Femur (tissue), 1 donor: ENCODE measurements at places on chromosomes 6 and 20.

- no peak for DNase-seq
Observed at GRCh38 chr6:15416932-15417509, 171.2 kb downstream of the JARID2 start.

DNA sequence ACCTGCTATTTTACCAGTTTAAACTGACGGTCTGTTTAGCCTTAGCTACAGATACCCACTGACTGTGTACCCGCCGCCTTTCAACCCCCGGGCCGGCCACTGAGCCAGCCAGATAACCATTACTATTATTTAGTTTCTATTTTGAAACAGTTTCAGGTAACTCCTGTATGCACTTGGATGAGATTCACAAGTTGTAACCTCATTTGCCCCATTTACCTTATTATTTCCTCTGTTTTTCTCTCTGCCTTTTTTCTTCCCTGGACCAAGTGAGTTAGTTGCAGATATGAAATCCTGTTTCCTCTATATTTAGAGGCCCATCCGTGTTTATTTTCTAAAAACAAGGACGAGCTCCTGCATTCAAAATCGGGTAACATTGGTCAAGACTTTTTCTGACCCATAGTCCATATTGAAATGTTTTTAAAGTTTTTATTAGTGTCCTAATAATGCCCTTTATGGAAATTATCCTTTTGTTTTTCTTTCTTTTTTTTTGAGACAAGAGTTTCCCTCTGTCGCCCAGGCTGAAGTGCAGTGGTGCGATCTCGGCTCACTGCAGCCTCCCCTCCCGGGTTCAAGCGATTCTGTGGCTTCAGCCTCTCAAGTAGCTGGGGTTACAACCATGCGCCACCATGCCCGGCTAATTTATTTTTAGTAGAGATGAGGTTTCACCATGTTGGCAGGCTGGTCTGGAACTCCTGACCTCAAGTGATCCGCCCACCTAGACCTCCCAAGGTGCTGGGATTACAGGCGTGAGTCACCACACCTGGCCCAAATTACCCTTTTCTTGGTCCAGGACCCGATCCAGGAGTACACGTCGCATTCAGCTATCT lies 767 bp downstream of the AP5S1 start:
- DNase-seq = peak; percentile 29

DNA sequence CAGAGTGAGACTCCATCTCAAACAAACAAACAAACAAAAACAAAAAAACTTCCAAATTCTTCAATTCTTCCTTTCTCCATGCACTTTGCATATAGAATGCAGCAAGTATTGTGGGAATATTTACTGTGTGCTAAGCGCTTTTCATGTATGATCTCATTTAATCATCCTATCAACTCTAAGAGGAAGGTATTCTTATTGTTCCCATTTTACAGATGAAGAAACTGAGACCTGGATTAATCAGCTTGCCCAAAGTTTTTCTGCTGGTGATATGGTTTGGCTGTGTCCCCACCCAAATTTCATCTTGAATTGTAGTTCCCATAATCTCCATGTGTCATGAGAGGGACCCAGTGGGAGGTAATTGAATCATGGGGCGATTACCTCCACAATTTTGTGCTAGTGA lies 56.6 kb upstream of the KCNG1 start:
- no peak for DNase-seq

GRCh38 chr6:132513831-132514545 lies 1.1 kb upstream of the STX7 start:
- DNase-seq = no peak

GRCh38 chr6:133805876-133806275 lies 83.0 kb upstream of the TCF21 start:
- no peak for DNase-seq

DNA sequence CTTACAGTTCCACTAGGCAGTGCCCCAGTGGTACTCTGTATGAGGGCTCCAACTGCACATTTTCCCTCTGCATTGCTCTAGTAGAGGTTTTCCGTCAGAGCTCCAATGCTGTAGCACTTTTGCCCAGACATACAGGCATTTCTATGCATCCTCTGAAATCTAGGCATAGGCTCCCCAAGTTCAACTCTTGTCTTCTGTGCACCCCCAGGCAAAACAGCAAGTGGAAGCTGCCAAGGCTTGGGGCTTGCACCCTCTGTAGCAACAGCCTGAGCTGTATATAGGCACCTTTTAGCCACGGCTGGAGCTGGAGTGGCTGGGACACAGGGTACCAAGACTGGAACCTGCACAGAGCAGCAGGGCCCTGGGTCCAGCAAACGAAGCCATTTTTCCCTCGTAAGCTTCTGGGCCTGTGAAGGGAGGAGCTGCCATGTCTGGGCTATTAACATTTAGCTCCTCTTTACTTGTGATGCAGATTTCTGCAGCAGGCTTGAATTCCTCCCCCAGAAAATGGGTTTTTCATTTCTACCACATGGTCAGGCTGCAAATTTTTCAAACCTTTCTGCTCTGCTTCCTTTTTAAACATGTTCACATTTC lies 596.2 kb upstream of the ADGRB3 start:
- no peak for DNase-seq

DNA sequence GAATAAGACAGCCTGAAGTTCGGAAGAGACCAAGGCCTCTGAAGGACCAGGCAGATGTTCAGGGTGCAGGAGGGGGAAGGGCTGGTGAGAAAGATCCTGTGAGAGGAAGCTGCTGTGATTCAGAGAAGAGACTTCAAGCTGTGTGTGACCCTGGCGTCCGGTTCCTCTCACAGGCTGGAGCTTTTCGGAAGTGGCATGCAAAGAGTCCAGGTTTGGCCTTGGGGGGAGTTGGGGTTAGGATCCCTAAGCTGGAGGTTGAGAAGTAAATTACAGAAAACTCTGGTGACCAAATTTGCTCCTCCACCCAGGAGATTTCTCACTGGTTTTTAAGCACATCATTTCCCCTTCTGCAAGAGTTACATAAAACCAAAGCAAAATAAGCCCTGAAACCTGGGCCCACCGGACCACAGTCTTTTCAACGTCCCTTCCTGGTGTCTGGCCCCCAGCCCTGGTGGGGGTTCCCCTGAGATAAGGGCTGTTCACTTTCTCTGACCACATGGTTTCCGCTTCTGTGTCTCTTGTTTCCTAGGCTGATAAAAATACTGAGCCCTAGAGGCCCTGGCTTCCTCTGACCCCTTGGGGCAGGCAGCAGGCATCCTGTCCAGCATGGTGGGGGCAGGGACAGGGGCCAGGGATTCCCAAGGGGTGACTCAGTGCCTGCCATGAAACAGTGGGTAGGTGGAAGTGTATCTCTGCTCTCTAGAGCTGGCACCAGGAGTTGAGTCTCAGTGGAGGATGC lies 12.0 kb upstream of the LTA start:
- DNase-seq = peak; percentile 63

- DNase-seq = no peak
Observed at GRCh38 chr6:28424163-28424562, 19.1 kb downstream of the ZSCAN23 start.

DNA sequence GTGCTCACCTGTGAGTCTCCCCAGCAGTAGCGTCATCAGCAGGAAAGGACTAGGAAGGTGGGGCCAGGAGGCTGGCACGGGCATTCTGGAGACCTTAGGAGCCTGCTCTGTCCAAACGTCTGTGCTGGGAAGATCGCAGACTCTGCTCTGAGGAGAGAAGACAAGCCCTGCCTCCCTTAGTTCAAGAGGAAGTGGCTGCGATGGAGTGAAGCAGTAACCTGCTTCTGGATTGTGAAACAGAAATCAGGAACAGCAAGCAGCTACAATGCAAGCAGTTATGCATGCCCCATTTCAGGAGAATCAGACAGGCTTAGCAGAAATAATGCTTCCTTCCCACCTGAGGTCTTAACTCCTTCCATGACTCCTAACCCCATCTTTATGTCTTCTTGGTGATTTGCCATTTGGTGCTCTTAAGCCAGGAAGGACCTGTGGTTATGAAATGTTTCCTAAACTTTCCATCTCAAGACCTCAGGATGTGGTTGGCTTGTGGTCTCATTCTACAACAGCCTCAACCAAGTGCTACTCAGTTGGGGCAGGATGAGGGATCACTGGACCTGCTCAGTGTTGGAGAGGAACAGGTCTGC lies at the start of gene SIRPB1:
SIRPB1 (minus strand) TSS at position 149 of the 584 bp plus-strand sequence; CDS start at position 84, 65 bp downstream.
- no peak for DNase-seq

GRCh38 chr6:132598473-132598872 lies 8.9 kb upstream of the TAAR5 start:
- DNase-seq = no peak

- DNase-seq = no peak
Observed at GRCh38 chr6:163718537-163718936, 304.0 kb downstream of the QKI start.

GRCh38 chr20:57736738-57737347 lies 27.0 kb upstream of the PMEPA1 start:
- no peak for DNase-seq

- no peak for DNase-seq
Observed at GRCh38 chr20:53258741-53259140, 286.6 kb downstream of the TSHZ2 start.

GRCh38 chr20:33947709-33948295 lies 45.9 kb upstream of the RALY start:
- DNase-seq = no peak
